ENCODE measurements at places on chromosomes 4 and X.
A peak's percentile ranks its signal among the peaks of the same experiment; 100 is the strongest.

GRCh38 chr4:102629673-102630072, 128.5 kb downstream of the NFKB1 start:
- no peak for DNase-seq

- DNase-seq: no peak
Measured at GRCh38 chrX:24789047-24789446, 95.3 kb downstream of the POLA1 start.

GRCh38 chrX:52995987-52996331, 37.6 kb upstream of the FAM156A start:
- no peak for DNase-seq

- peak; percentile 25 for DNase-seq
Measured at GRCh38 chrX:13752646-13753045, 18.1 kb downstream of the OFD1 start.

- no peak for DNase-seq
Measured at GRCh38 chr4:140081641-140082390, 72.2 kb downstream of the MAML3 start.

GRCh38 chr4:102253860-102254259, 91.4 kb downstream of the SLC39A8 start:
- no peak for DNase-seq

- no peak for DNase-seq
Measured at GRCh38 chr4:78476108-78476704, 75.4 kb upstream of the ANXA3 start.

DNA sequence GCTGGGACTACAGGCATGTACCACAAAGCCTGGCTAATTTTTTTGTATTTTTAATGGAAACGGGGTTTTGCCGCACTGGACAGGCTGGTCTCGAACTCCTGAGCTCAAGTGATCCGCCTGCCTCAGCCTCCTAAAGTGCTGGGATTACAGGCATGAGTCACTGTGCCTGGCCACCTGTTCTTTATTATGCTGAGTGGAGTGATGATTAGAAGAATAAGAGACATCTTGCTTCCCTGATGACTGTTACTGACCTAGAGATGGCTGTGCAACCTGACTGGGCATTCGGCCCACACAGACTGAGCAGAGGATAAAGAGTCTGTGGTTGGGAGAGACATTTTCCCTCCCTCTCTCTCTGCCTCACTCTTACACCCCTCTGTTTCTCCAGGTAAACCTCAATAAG, 56.7 kb downstream of the SPINK2 start:
- no peak for DNase-seq

DNA sequence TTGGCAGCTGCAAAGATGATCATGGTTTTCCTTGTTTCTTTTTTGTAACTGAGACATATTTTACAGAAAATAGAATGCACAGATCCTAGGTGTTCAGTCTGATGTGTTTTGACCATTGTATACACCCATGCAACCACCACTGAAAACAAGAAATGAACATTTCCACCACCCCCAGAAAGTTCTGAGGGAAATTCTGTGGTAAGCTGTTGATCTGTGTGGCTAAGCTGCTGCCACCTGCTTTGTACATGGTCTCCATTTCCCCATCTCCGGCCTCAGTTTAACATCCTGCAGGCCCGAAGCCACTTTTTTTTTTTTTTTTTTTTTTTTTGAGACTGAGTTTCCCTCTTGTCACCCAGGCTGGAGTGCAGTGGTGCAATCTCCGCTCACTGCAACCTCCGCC, 65.3 kb downstream of the NYX start:
- peak; percentile 16 for DNase-seq

GRCh38 chrX:115624916-115625315, 63.9 kb downstream of the PLS3 start:
- DNase-seq: no peak

GRCh38 chrX:44042751-44043150, 69.6 kb upstream of the NDP start:
- DNase-seq: no peak

DNA sequence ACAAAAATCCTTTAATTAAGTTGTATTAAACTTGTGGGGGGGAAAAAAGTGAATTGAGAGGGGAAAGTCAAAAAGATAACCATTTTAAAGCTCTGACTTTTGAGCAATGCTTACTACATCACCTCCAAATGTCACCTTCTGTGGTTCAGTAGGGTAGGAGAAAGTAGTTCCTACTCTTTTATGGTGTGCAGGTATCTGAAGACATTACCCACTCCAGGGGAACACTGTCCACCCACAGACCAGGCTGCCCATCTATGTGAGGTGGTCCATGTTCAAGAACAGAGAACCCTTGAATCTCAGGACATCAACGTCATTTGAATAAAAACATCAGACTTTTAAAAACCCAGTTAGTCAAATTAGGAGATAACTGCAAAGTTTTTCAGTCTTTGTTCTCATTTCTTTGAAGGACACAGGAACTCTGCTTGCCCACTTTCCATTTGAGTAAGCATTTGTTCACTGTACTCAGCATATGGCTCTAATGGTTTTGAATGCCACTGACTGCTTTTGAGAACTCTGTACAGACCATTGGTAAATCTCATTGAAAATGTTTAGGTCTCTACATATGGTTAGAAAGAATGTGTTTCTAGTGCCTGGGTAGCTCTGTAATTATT, 18.4 kb downstream of the NMU start:
- no peak for DNase-seq

- DNase-seq: no peak
Measured at GRCh38 chrX:55754861-55755294, 37.3 kb downstream of the RRAGB start.

- DNase-seq: no peak
Measured at GRCh38 chrX:30005813-30006212, 209.6 kb upstream of the MAGEB2 start.

- DNase-seq: no peak
Measured at GRCh38 chrX:97045470-97045869, 161.8 kb downstream of the RPA4 start.

DNA sequence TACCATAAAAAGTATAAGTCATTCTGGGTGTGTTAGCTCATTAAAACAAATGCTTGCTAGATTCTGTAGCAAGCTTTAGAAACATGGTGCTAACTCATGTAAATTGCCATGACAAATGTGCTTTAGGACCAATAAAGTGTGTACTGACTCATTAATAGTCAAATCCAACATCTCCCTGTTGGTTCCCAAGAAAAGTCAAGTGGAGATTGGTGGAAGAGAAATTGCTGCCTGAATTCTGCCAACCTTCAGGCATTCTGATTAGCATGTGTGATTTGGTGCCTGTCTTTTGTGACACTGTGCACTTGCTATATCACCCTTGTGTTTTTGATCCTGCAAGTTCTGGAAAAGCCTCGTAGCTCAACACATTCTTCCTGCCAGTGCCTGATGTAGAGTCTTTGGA, 503.8 kb upstream of the BOD1L1 start:
- no peak for DNase-seq

DNA sequence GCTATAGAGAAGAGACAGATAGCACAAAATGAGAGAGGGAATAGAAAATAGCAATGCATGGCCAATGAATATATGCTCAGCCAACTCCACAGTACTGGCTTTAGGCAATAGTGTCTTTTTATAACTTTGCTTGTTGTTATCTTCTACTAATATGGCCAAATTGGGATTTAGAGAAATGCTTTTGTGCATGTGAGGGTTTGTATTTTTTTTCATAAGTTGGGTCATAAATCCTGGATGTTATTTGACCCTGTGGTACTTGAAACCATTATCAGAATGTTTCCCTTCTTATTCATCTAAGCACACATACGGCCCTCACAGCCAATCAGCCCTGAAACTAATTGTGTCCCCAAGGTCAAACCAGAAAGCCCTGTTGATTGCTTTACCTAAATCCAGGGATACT, 35.2 kb upstream of the LPAR4 start:
- DNase-seq: no peak

DNA sequence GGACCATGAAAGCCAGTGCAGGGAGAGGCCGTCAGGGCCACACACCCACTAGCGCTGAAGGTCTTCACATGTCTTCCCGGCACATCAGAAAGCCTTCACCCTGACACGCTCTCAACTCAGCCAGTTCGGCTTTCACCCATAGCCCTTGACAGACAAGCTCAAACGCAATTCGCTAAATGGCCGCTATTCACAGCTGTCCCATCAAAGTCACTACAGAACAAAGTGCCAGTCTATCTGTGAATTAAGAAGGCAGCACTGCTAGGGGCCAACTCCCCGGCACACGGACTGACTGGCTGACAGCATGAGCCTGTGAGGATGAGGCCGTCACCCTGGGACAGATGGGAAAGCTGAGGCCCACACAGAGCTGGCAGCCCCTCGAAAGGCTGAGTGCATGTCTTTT, 45.7 kb downstream of the ACOX3 start:
- no peak for DNase-seq

DNA sequence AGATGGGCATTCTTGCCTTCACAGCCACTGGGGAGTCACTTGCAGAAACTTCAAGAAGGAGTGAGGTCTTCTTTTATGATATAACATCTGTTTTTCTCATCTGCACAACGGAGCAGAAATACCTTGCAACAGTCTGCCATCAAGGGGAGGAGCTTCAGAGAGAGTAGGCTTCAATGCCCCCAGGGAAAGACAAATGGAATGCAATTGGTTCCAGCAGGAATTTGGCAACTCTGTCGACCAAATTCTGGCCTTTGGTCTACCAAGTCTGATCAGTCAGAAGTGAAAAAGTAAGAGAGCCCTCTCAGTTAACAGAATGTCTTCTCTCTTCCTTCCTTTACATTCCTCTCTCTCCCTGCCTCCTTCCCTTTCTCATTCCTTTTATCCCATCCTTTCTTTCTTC, 229.3 kb downstream of the IDS start:
- no peak for DNase-seq

GRCh38 chr4:125091-125771, 930 bp downstream of the ZNF718 start:
- peak; percentile 67 for DNase-seq

- DNase-seq: no peak
Measured at GRCh38 chr4:66572949-66573348, 902.7 kb upstream of the EPHA5 start.

DNA sequence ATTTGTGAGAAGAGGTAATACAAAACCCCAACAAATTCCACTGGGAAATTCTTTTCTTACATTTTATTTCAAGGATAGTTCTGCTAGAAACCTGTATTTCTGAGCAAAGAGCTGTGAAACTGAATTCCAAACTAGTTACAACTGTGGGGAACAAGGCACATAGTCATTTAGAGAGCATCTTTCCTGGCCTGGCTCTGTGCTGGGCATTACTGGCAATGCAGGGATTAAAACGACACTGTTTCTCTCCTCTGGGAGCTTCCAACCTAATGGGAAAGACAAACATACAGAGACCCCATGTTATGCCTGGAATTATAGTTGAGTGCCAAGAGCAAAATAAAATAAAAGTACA, 36.5 kb downstream of the SUPT20HL1 start:
- DNase-seq: no peak

DNA sequence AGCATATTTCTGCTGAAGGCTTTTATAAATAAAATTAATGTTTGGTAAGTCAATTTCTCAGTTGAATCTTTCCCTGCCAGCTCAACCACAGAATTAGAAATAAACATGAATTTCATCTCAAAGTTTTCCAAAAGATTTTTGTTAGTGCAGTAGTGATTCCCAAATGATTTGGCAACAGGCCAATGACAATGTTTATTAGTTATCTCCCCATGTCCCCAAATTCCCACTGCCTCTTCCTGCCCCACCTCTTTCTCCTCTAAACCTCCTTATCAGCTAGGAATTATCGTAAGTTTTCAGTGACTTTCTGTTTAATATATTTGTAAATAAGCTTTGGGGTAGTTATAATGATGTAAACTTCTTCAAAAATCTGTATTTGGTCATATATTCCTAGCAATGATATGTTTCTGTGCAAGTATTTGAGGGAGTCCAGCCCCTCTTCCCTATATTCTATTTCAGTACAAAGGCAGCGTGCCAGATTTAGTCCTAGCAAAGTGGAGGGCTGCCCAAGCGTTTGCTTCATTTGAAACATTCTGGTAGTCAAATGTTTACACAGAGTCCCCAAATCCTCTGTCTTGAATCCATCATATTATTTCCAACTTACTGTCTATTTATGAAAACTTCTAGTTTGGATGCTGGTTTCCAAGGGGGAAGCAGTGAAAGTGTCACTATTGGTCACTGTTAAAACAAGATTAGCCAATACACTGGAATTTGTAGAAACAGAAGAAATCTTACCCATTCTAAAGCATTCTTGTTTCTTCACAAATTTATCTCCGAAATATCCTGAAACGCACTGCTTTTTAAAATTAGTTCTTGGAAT, 33.7 kb upstream of the ANKRD50 start:
- no peak for DNase-seq

GRCh38 chrX:53445977-53446376, 11.8 kb upstream of the HSD17B10 start:
- DNase-seq: peak; percentile 68

DNA sequence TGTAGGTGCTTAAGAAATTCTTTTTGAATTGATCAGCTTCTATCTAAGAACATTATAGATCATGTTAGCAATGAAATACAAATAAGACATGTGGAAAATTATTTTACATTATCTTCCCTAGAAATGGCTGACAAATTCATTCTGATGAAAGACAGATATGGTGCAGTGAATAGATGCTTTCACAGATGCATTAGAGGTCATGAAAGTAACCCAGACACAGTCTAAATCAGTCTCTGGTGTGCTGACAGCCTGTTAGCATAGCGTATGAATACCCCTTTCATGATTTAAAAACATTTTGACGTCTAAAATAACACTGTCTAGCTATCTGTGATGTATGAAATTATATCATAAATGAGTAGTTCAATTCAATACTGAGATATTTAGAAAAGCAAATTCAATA, 180.9 kb downstream of the UNC5C start:
- no peak for DNase-seq

- no peak for DNase-seq
Measured at GRCh38 chr4:6002926-6003325, 15.3 kb downstream of the C4orf50 start.

DNA sequence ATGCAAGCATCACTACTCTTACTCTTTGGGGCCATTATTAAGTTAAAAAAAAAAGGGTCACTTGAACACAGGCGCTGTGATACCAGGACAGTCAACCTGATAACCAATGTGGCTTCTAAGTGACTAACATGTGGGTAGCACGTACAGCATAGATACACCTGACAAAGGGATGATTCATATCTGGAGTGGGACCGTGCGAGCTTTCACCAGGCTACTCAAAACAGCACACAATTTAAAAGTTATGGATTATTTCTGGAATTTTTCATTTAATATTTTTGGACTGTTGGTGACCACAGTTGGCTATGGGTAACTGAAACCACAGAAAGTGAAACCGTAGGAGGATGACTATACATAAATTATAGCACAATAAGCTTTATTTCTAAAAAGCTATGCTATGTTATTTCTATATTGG, 113.8 kb upstream of the STIM2 start:
- DNase-seq: no peak

DNA sequence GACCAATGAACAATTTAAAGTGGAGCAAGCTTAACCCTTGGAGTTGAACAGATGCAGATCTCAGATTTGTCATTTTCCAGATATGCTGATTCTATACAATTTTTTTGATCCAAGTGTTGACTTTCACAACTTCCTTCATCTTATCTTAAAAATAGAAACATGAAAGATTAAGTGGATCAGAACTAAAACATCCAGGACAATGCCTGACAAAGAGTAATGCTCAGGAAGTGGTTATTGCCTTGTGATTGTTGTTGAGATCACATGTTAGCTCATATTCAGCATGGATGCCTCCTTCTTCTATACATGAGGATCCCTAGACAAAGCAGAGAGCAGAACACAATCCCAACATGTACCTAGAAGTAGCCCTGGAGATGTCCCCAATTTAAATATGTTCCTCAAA, 160.9 kb downstream of the PPARGC1A start:
- DNase-seq: no peak

GRCh38 chrX:149829751-149830191, 48.0 kb downstream of the MAGEA9 start:
- DNase-seq: no peak

All from HL-60 (cell line).